Stimulated activated CD4-positive, alpha-beta T cell treated with anti-CD3 and anti-CD28 coated beads, Interleukin-2, amount 100 ng/mL, for 24 hours (primary cell): ENCODE measurements at places on chromosomes 12 and 14.

- DNase-seq = no peak
Measured at GRCh38 chr12:121810833-121811433, 7.1 kb downstream of the SETD1B start.

GRCh38 chr12:109879351-109880042, 844 bp downstream of the GLTP start:
- DNase-seq = no peak

- DNase-seq = no peak
Measured at GRCh38 chr12:49413796-49414195, 46.5 kb downstream of the SPATS2 start.

DNA sequence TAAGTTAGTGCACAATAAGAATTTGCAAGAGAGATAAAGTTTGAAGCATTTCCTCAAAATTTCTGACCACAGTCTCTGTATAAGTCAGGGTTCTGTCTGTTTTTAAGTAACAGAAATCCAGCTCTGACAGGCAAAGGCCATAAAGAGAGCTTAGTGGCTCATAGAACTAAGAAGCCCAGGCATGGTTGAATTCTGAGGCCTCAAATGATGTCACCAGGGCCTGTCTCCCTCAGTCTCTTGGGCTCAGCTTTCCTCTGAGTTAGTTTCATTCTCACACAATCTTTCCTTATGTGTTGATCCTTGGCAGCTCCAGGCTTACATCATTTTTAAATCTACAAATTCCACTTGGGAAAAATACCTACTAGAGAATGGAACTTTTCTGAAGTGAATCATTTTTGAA, 173.4 kb upstream of the ATP2B1 start:
- DNase-seq = no peak

DNA sequence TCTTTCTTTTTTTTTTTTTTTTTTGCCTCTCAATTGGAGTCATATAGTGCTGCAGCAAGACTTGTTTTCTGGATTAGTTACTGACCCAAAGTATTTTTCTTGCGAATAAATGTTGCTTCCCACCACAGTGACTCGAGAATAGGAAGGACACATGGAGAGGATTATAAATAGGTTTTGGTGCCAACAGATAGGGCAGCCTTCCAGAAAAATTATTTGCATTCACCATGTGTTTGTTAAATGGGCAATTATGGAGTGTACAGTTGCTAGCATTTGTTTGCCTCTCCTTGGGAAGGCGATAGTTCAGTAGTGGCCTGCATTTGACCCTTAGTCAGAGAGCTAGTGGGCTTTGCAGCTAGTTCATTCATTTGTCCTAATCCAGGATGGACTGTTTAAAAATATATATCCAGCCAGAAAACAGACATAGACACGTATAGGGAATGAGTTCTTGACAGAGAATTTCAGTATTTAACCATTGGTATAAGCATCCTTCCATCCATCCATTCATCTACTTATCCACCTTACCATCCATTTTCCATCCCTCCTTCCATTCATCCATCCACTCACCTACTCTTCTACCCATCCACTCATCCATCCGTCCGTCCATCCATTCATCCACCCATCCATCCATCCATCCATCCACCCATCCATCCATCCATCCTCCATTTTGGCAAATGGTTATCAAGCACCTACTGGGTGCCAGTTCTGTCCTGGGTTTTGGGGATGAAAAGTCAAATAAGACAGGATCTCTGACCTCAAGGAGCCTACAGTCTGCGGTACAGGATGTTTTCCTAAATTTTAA, 67.5 kb downstream of the CHST11 start:
- no peak for DNase-seq

DNA sequence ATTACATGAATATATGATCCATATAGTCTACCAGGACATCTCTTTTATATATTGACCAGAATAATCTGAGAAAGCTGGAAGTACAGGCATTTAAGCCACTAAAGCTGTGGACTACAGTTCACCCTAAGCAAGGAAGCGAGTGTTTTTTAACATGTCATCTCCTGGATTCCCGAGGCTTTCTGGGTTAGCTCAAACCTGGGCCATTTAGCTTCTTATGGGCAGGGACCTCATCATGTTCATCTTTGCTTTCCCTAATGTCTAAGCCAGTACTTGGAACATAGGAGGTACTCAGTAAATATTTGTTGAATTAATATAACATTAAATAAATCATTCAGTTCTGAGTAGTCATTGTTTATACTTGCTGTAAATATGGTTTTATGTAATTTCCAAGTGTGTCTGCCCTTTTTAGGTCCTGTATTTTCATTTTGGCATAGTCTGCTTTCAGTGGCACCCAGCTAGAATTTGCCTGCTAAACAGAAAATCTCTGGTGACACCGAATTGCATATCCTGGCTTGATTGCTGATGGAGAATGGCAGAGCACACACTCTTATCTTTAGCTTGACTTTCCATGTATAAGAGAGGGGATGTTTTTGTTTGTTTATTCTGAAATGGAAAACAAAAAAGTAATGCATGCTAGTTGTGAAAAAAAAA, 344.5 kb downstream of the ZFP36L1 start:
- DNase-seq = no peak

GRCh38 chr12:123720141-123720814, 8.1 kb downstream of the ATP6V0A2 start:
- DNase-seq = no peak

- no peak for DNase-seq
Measured at GRCh38 chr14:104717137-104717536, 6.9 kb upstream of the ADSS1 start.

DNA sequence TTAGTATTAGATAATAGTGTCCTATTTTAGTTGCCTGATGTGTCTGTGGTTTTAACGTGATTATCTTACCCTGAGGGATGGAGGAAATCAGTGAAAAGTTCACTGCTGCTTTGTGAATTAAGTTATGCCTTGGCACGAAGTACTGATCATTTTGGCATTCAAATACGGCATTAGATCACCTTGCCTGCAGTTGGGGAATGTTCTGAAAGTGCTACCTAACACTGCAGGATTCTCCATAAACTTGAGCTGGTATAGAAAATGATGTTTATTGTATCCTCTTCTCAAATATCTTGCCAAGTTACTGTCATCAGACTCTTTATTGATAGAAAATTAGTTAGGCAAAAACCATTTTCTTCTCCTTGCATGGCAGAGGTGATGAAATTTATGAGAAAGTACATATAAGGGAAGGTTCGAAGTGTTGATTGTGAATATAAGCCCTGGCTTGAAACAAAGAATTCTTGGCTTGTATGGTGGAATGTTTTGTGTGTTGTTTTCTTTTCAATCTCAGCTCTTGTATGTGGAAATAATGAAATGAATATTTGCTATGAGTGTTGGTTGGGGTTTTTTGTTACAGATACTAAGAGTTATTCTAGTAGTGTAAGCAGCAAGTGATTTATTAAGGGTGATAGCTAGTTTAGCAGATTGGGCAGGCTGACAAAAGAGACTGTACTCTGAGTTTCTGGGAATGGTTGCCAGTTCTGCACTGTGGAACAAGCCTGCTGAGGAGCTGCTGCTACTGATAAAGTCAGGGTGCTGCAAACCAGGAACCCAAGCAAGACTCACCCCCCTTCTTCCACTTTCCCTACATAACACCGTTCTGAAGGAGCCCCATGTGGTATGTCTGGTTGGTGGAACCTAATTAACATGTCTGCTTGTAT, 448.3 kb downstream of the PCNX1 start:
- no peak for DNase-seq

DNA sequence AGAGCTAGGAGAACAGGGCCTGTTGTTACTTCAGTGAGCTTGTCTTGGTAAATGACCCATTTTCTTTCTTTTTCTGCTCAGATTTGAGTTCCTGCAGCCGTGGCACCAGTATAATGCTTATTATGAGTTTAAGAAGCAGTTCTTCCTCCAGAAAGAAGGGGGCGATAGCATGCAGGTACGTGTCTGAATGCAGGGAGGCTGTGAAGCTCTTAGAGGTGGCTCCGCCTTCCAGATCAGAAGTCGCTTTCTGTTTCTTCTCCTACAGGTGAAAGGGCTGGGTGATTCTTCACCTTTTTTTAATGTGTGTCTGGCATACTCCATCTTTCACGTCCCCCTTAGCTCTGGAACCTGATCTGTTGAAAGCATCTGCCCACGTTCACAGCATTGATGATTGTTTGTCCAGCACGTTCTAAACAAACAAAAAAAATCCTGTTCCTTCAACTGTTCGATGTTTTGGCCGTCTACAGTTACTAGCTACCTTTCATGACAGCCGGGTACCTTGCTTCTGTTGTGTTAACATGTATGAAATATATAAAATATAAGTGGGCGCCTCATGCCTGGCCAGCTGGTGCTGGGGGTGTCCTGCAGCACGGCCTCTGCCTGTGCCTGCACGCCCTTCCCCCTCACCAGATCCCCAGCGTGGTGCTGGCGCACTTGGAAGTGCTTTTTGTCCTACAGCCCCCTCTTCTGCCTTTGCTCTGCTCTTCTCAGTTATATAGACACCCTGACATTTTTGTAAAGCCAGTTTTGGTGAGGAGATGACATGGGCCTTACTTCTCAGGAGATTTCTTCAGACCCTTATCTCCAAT, 44.6 kb downstream of the SFSWAP start:
- DNase-seq = no peak

DNA sequence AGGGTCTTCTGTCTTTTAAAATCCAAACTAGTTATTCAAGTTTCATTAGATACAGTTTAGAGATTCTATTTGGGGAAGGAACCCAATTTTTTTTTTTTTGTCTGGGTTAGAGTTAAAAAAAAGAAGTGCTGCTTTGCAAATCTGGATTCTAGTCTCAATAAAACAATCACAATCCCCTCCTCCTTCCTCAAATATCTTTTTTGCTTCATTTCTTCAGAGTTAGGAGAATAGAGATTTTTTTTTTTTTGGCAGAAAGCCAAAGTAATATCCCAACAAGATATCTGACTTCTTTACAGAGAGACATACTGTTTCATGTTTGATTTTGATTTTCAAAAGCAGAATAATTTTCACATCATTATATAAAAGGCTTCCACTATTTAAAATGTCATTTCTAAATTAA, 201.9 kb downstream of the FOXN3 start:
- no peak for DNase-seq

DNA sequence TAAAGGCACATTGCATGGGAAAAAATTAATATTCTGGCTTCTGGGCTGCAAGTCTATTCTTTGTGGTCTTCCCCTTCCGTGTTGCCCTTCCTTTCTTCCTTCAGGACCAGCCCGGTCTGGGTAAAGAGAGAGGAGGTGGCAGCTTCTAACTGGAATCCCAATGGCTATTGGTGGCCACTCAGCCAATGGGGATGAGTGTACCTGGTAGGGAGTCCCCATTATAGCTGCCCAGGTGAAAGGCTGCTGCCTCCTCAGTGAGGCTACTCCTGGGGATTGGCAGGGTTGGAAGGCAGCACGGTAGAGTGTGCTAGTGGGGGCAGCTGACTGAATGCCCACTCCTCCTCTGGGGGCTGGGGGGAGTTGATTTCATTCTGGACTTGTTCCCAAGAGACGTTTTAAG, 112.6 kb downstream of the RBM19 start:
- DNase-seq = no peak

DNA sequence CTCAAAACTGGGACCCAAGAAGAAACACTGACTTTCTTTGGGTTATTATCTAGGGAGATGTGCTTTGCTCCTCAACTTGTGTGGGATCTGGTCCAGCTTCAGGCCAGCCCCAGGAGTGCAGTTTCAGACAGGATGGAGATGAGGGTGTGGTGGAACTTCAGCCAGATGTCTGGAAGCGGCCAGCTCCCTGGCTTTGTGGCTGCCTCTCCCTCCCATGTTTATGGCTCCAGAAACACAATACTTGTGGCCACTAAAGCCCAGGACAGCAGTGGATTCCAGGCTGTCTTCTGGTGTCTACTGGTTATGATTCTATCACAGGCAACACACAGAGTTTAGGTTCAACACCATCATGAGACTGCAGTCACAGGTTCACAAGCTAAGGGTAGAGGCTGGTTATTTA, 44.2 kb upstream of the EMP1 start:
- DNase-seq = no peak

DNA sequence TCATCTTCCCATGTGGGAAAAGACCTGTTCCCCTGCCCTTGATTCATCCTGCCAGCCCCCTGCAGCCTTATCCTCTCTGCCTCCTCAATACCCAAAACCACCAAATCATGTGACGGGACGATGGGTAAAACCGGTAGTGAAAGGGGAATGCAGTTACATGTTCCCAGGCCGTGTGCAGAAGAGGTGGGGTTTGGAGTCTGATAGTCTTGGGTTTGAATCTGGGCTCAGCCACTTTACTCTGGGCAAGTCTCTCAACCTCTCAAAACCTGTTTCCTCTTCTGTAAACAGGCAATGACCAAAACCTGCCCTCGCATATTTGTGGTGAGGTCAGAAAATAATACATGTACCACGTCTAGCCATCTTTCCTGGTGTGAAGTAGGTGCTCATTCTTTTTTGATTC, 123.0 kb downstream of the PLXNC1 start:
- no peak for DNase-seq

- DNase-seq = no peak
Measured at GRCh38 chr14:42299692-42300091, 693.0 kb downstream of the LRFN5 start.

GRCh38 chr14:50928002-50928635, 16.2 kb downstream of the PYGL start:
- no peak for DNase-seq

DNA sequence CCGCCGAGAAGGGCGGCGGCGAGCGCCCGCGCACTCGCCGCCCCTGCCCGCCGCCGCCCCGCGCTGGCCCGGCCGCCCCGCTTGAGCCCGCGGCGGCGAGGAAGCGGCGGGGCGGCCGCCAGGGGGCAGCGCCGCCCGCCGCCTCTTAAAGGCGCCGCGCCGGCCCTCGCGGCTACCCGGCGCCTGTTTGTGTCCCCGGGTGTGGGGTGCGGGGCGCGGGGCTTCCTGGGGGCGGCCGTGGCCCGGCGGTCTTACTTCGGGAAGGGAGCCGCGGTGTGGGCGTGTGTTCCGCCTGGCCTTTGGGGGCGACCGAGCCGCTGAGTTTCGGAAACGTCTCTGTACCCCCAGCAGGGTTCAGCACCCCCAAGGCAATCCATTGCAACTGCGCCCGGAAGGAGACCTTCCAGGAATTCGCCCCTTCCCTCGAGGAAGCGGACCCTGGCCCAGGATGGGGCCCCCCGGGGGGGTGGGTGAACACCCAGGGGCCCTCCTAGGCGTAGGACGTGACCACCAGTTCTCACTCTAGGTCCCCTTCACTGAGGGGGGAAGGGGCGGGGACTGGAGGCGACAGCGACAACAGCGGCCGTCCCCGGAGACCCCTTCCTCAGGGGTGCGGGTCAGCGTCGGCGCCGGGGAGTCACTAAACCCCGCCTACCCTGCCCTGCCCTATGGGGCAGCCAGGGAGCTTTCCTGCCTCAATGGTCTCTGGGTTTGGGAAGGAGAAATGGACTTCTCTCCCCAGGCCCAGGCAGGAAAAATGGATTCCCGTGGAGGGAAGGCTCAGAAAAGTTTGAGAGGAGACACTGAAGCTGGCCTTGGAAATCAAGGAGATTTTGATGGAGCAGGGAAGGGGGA, at the start of gene ITPK1:
Gene ITPK1, minus strand, starts transcription at position 105 of the 855 bp plus-strand sequence. CDS start 762 bp downstream, outside the sequence.
- peak; percentile 63 for DNase-seq
